Activated T-helper 2 cell treated with anti-CD3 and anti-CD28 coated beads, Interferon-gamma antibody, Interleukin-2, Interleukin-4, amounts not matched to agents 10 μg/mL and 5 μg/mL and 100 μg/mL, durations not matched to agents 14 hours and 24 hours and 36 hours (primary cell): ENCODE measurements at places on chromosomes 16 and 17. TPM values are rescaled to one million over a fixed set of nuclear protein-coding genes. Genes with fewer than 3 reads are reported as not detected.

C16orf54 gene
- 18.0 and 18.5 TPM in 2 replicates for total RNA-seq

DNA sequence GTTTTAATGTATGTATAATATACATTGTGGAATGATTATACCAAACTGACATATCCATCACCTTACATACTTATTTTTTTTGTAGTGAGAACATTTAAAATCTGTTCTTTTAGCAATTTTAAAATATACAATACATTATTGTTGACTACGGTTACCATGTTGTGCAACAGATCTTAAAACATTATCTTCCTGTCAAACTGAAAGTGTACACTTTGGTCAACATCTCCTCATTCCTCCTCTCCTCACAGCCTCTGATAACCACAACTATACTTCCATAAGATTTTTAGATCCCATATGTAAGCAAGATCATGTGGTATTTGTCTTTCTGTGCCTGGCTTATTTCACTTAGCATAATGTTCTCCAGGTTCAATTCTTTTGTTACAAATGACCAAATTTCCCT is 7.5 kb upstream of the DNAJA2 start:
- no peak overlapping the region for H3K4me3 ChIP-seq
- peaks cover 11% of the 10 kb centered on the region for H3K4me1 ChIP-seq
- no peaks in the 10 kb centered on the region for H3K36me3 ChIP-seq
- no peak overlapping the region for H3K27ac ChIP-seq
- DNase-seq: no peak
- H3K27me3 ChIP-seq: peaks cover 4% of the 10 kb centered on the region

GRCh38 chr17:16879686-16880085 is 92.2 kb downstream of the TNFRSF13B start:
- H3K4me3 ChIP-seq: no peak overlapping the region
- no peaks in the 10 kb centered on the region for H3K36me3 ChIP-seq
- no peaks in the 10 kb centered on the region for H3K4me1 ChIP-seq
- H3K27ac ChIP-seq: no peak overlapping the region

DNA sequence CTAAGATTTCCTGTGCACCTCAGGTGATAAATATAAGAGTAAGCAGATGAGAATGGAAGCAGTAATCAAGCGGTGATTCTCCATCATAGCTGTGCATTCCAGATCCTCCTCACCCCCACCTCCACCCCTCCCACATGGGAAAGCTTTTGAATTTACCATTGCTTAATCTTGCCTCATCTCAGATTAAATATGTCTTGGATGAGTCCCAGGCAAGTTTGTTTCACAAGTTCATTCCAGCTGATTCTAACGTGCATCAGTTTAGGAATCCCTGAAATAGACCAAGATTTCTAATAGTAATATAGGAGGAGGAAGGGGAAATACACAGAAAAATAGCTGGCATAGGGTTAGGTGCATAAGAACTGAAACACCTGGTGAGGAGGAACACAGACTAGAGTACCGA is 396.2 kb upstream of the KIF2B start:
- H3K36me3 ChIP-seq: no peaks in the 10 kb centered on the region
- no peak for DNase-seq
- no peaks in the 10 kb centered on the region for H3K27me3 ChIP-seq
- no peaks in the 10 kb centered on the region for H3K4me1 ChIP-seq
